ENCODE measurements at places on chromosomes 1 and 21. TPM values are rescaled to one million over a fixed set of nuclear protein-coding genes. Genes with fewer than 3 reads are reported as not detected.

- DNase-seq = no peak
Observed at GRCh38 chr1:96682056-96682455, 39.5 kb upstream of the PTBP2 start.

- DNase-seq = no peak
Observed at GRCh38 chr1:179709841-179710329, 33.2 kb upstream of the FAM163A start.

DNA sequence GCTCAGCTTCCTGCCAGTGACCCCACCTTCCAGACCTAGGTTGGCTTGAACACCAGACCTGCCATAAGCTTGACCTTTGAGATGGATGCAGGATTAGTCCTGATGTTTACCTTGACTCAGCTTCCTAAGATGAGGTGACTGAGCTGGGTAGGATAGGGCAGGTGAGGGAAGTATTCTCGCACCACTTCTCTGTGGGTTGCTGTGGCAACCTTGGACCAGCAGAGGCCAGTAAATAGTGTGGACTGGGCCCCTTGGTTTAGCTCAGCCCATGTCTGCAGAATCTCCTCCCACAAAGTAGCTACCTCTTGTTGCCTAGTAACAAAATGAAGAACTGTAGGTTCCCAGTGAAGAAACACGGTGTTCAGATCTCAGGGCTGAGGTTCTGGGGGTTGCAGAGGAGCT, 8.4 kb downstream of the RPS6KA1 start:
- DNase-seq = no peak

- no peak for DNase-seq
Observed at GRCh38 chr1:167514288-167514687, 4.0 kb downstream of the CD247 start.

GRCh38 chr1:54609301-54609921, 13.9 kb downstream of the FAM151A start:
- DNase-seq = no peak

DNA sequence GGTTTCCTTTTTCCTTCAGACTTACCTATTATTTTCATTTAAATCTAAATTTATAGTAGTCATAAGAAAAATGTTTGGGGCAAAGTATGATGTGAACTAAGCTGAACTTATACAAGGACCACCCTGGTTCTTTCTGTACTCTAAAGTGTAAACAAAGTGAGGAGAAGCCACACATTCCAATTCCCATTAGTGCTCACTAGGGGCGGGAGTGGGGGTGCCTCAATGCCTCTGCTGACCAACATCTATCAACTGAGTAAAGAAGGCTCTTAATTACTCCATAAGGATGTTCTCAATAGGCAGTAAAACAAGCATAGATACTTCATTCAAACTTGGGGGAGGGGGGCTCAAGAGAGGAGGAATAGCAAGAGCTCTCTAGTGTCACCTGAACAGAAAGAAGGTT, 151.7 kb downstream of the CDC42BPA start:
- DNase-seq = no peak

DNA sequence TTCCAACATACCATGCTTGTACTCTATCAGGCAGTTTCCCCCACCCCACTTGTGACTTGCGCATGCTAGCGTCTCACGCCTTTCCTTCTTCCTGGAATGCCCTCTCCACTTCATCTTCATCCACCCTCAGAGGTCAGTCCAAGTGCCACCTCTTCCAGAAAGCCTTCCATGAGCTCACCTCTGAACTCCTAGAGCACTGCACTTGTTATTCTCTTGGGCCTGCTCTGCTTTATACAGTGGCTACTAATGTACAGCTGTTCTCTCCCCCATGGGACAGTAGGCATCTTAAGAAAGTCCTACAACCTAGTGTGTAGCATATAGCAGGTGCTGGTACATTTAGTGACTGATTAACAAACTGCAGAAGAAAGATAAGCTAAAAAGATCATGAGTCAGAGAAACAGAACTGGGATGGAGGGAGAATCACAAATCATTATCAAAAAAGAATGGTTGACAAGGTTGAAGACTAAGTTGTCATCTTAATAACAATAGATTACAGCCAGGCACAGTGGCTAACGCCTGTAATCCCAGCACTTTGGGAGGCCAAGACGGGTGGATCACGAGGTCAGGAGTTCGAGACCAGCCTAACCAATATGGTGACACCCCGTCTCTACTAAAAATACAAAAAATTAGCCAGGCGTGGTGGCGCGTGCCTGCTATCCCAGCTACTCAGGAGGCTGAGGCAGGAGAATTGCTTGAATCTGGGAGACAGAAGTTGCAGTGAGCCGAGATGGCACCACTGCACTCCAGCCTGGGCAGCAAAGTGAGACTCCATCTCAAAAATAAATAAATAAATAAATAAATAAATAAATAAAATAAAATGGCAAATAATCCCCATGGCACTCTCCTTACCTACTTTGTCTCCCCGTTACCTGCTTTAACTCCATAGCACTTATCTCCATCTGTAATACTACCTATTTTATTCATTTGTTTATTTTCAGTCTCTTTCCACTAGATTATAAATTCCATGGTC, 16.3 kb upstream of the TSPAN1 start:
- no peak for DNase-seq

DNA sequence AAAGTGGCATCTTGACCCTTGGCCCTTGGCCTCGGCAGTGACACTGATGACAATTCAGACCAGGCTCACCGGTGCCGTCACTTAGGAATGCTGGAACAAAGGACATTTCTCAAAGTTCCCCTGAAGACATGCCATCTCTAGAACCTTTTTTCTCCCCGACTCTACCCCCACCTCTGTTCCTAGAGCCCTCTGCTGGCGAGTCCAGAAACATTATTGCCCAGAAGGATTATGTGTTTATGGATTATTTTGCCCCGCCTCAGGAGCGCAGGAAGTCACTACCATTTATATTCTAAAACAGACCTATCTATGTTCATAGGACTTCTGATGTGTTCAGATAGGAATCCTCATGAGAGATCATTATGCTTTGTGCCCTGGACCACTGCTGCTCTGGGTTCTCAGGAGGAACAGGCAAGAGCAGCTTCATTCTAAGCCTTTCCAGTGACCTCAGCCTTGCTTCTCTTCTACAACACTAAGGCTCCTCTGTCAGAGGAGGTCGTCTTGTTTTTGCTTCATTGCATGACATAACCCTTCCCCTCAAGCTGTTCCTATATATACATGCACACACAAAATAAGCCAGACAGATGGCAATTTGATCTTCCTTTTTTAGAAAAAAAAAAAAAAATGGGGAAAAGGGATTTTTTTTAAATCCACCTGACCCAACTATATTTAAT, 12.4 kb upstream of the SHISA4 start:
- no peak for DNase-seq

DNA sequence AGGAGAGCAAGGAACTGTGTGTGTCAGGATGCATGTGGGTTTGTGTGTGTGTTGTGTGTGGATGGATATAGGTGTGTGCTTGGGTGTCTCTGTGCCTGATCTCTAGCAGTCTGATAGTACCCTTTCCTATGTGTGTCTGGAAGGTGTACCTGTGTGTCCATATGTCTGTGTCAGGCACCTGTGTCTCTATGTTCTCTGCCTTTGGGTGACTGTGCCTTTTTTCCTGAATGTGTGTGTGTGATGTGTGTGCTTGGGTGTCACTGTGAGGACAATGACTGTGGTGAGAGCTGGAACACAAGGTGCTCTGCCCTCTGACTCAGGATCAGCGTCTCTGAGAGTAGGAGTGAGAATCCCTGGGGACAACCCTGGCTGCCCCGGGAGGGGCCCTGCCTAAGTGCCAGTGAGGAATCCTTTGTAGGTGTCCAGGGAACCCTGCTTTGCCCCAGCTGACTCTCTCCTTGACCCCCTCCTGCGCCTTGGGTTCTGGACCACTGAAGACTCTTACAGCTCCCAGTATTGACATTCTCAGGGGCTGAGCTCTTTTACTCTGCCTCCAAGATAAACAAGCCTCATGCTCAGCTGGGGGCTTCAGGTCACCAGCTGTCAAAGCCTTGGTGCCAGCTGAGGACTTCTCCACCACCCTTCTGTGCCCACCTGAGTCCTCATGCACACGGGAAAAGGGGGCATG, 735 bp upstream of the EFNA3 start:
- DNase-seq = no peak

- DNase-seq = peak; percentile 19
Observed at GRCh38 chr1:222171005-222171404, 376.9 kb downstream of the HHIPL2 start.

DNA sequence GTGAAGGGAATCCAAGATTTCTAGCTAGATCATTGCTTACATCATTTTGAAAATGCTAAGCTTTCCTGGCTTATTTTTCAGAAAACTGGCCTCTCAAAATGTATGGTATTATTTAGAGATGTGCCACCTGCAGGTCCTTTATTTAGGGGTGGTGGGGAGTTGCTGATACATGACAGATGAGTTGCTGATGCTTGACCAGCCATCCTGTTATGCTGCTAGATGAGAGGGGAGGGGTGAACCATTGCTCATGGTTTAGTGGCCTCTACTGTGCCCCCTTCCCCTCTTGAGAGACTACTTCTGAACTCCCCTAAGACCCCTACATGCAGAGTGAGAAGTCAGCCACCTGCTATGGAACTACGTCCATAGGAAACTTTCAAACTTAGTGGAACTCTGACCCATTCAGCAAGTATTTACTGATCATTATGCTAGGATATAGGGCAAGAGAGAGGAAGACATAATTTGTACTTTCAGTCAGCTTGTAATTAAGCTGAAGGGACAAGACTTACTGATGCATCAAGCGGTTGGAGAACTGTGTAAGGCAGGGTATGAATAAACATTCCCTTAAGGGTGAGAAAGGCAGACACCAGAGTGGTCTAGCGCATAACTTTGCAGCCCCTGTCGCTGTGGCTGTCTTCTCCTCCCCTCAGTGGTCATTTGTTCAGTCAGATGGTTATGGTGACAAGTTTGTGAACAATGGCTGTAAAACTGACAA, 34.6 kb downstream of the SLAMF6 start:
- no peak for DNase-seq

- no peak for DNase-seq
Observed at GRCh38 chr1:209720826-209721225, 16.2 kb downstream of the HSD11B1 start.

- DNase-seq = no peak
Observed at GRCh38 chr1:80066060-80066459, 1059.5 kb upstream of the ADGRL4 start.

DNA sequence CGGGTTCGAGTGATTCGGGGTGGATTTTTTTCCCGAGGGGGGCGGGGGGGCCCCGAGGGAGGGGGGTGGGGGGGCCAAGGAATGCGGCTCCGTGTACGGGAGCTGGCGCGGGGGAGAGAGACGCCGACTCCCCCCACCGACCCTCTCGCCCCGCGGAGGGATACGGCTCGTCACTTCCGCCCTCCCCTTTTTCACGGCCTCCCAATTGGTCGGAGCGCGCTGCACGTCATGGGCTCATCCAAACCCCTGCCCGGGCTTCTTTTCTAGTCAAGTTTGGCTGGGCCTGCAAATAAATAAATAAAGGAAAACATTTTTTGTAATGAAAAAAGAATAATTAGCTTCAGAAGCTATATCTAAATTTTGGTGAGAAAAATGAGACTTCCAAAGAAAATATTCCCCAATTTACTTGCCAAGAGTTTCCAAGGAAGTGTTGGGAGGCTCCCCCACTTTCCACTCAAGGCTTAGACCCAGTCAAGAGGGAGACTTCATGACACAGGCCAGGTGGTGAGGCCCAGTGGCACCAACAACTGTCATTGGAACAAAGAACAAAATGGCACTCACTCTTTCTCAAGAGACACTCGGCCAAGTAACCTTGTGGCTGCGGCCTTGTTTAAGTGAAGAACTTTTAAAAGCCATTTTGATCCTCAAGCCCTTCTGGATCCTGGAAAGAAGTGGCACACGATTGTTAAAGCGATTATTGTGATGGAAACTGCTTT, at the start of gene POGZ:
Gene POGZ (minus strand): TSS at position 164 of the 716 bp plus-strand sequence. CDS start 17,290 bp downstream, outside the sequence.
- peak; percentile 64 for DNase-seq

DNA sequence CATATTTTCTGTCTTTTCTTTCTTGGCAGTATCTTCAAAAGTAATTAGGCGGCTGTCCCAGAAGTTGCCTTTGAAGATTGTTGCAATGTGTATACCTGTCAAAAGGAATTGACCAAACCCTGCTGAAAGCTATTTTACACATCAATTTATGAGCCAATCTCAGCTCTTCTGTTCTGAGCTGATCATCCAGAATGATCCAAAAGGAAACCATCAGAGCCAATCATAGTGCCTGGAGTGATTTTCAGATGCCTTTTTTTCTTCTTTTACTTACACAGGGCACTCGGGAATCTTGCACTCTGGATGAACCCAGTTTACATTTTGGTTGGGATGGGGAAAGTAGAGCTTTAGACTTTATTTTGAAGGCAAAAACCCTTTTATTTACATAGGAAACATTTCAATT, 21.8 kb upstream of the APOBEC4 start:
- no peak for DNase-seq

DNA sequence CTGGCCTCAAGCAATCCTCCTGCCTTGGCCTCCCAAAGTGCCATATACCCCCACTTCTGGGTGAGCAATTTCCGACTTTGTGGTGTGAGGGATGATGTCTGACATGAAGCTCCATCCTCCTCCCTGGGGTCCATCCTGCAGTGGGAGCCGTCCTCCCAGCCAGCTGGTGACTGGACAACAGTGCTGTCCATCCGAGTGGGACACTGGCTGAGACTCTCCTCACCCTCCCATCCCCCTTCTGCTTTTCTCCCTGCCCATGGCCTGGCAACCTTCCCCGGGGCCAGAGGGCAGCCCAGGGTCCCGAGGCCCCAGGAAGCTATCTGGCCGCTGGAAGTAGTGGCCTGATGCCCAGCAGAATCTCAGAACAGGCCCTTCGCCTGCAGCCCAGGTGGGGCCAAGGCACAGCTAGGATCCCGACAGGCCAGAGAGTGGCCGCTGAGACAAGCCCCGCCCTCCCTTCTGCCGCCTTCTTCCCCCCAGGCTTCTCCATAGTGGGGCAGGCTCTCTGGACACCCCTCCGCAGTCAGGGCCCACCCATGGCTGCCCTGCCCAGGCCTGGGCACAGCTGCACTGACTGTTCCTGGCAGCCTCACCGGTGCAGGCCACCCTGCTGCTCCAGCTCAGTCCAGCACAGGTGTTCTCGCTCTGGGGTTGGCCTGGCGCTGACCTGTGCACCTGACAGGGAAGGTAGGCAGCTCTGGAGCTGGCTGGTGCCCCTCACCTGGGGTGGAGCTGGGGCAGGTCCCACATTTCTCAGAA, 8.4 kb upstream of the FAAP20 start:
- no peak for DNase-seq

The PROX1 gene
- total RNA-seq = 0.06 TPM

The SHISAL2A gene
- total RNA-seq = 0.17 TPM

The CRNN gene
- not detected for total RNA-seq

The LCE1A gene
- not detected for total RNA-seq

The GPR37L1 gene
- total RNA-seq = 0.07 TPM

The MRPS6 gene
- 48.9 TPM for total RNA-seq

The HAO2 gene
- not detected for total RNA-seq

The MARK1 gene
- 5.4 TPM for total RNA-seq

The OR10J1 gene
- total RNA-seq = not detected

The DAB1 gene
- not detected for total RNA-seq

The FMO3 gene
- not detected for total RNA-seq

The GADD45A gene
- 67.3 TPM for total RNA-seq

The ZMYND12 gene
- 0.22 TPM for total RNA-seq

The BARHL2 gene
- not detected for total RNA-seq

The KRTAP19-3 gene
- not detected for total RNA-seq

The NUDT4B gene
- total RNA-seq = 30.9 TPM

The DUSP23 gene
- total RNA-seq = 83.5 TPM

All from epithelial cell of proximal tubule (primary cell).